ENCODE measurements at places on chromosomes 5 and 9.

GRCh38 chr5:18792145-18792544 is 1157.9 kb downstream of the TAF11L14 start:
- H3K27me3 ChIP-seq = no peaks in the 10 kb centered on the region
- DNase-seq = no peak
- H3K27ac ChIP-seq = no peak overlapping the region
- H3K36me3 ChIP-seq = no peaks in the 10 kb centered on the region
- H3K4me1 ChIP-seq = no peaks in the 10 kb centered on the region

DNA sequence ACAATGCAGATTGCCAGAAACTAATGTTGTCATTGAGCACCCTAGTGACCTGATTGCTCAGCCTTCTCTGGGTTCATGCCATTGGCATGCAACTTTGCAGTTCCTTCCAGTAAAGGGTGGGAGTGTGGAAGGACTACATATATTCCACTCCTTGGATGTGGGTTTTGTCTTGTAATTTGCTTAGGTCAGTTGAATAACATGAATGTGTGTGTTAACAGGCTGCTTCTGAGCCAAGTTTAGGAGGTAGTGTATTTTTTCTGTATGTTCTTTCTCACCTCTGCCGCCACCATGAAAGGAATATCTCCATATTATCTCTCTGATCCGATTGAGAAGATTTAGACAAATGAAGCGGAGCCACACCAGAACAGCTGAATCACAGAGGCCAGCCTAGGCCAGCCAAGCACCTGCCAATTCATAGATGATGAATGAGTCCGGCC is 1929.6 kb upstream of the CDH6 start:
- DNase-seq = no peak
- peaks cover 5% of the 10 kb centered on the region for H3K36me3 ChIP-seq
- H3K27ac ChIP-seq = no peak overlapping the region
- H3K27me3 ChIP-seq = no peaks in the 10 kb centered on the region
- H3K4me3 ChIP-seq = no peak overlapping the region

- H3K4me1 ChIP-seq = peaks cover 26% of the 10 kb centered on the region
- peak overlapping the region; percentile 96 for H3K27ac ChIP-seq
- no peak for DNase-seq
- H3K36me3 ChIP-seq = peaks cover 9% of the 10 kb centered on the region
- peak overlapping the region; percentile 96 for H3K4me3 ChIP-seq
Observed at GRCh38 chr9:136482046-136482792, 621 bp downstream of the SEC16A start.

DNA sequence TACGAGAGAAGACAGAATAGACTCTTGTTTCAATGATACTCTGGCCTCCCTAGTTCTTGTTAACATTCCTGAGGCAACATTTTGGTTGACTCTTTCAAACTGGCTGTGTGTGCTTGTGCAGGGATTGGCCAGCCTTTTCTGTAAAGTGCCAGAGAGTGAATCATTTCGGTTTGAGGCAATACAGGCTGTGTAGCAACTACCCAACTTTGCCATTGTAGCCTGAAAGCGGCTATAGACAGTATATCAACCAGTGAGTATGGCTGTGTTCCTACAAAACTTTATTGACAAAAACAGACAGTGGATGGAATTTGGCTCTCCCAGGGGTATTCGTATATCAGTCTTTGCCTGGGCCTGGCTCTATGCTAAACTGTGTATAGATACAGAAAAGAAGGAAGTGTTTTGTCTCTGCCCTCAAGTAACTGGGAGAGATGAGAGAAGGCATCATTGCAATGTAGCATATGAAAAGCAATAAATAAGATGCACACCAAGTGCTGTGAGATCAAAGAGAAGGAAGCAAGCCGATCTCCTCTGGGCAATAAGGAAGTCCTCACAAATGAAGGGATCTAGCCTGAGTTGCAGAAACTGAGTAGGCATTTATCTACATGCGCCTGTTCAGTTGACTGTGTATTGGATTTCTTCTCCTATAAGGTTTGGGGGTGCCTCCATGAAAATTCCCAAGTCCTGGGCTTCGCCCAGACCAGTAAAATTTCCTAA is 568.0 kb upstream of the KLF4 start:
- no peak overlapping the region for H3K4me3 ChIP-seq
- H3K27ac ChIP-seq = no peak overlapping the region
- H3K27me3 ChIP-seq = no peaks in the 10 kb centered on the region
- no peak for DNase-seq

- peaks cover 24% of the 10 kb centered on the region for H3K4me1 ChIP-seq
- DNase-seq = no peak
- H3K4me3 ChIP-seq = no peak overlapping the region
- no peak overlapping the region for H3K27ac ChIP-seq
- no peaks in the 10 kb centered on the region for H3K27me3 ChIP-seq
- H3K36me3 ChIP-seq = peaks cover 17% of the 10 kb centered on the region
Observed at GRCh38 chr5:159189310-159189709, 20.0 kb downstream of the RNF145 start.

- peaks cover 3% of the 10 kb centered on the region for H3K4me1 ChIP-seq
- H3K36me3 ChIP-seq = no peaks in the 10 kb centered on the region
- DNase-seq = no peak
- no peak overlapping the region for H3K4me3 ChIP-seq
- H3K27me3 ChIP-seq = peaks cover 3% of the 10 kb centered on the region
Observed at GRCh38 chr5:179143446-179143845, 83.3 kb downstream of the ZNF354C start.

DNA sequence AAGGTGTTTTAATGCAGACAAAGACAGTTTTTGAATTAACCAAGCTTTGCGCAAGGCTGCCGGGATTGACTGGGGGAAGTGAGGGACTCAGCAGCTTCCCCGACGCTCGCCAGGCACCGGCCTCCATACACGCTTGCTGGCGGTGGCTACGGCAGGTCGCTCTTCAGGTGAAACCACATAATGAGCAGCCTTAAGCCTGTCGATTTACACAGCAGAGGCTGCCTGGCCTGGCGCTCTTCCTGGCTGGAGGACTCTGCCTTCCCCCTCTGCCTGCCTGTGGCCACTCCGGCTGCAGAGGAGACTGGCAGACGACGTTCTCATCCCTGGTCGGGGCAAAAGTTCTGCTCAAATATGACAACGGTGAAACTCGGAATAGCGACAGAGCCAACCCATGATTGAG is 9.0 kb upstream of the NOTCH1 start:
- no peak overlapping the region for H3K27ac ChIP-seq
- no peak for DNase-seq
- H3K4me1 ChIP-seq = peaks cover 11% of the 10 kb centered on the region
- H3K4me3 ChIP-seq = no peak overlapping the region
- H3K36me3 ChIP-seq = no peaks in the 10 kb centered on the region
- H3K27me3 ChIP-seq = no peaks in the 10 kb centered on the region

DNA sequence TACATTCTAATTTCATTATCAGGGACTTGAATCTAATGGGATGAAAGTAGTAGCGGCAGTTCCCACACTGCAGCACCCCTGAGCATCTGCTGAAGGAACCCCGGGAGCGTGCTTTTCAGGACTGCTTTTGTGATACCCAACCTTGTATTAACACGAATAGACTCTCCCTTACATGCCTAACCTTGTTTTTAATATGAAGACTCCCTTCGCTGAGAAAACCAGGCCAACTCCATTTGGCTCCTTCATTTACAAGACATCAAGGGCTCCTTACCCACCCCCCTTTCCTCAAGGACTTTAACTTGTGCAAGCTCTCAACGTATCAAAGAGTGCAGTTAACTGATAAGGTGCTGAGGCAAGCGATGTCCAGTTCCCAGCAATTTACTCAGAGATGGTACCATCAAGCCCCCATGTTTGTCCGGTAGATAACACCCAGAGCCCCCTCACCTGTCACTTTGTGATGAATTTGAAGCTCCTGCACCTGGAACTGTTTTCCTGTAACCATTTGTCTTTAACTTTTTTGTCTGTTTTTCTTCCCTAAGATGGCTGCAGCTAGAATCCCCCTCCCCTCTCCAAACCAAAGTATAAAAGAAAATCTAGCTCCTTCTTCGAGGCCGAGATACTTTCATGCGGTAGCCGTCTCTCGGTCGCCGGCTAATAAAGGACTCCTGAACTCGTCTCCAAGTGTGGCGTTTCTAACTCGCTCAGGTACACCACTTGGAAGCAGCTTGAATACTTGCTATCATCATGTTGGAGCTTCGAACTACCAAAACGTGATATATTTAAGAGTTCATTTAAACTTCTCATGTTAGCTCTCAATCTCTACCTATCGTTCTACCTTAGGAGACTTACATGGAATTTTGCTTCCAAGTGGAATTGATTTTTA is 10.7 kb downstream of the HNRNPH1 start:
- H3K36me3 ChIP-seq = peaks cover 66% of the 10 kb centered on the region
- H3K27me3 ChIP-seq = no peaks in the 10 kb centered on the region
- no peak for DNase-seq
- peak overlapping the region; percentile 2 for H3K4me3 ChIP-seq
- H3K27ac ChIP-seq = peak overlapping the region; percentile 59

DNA sequence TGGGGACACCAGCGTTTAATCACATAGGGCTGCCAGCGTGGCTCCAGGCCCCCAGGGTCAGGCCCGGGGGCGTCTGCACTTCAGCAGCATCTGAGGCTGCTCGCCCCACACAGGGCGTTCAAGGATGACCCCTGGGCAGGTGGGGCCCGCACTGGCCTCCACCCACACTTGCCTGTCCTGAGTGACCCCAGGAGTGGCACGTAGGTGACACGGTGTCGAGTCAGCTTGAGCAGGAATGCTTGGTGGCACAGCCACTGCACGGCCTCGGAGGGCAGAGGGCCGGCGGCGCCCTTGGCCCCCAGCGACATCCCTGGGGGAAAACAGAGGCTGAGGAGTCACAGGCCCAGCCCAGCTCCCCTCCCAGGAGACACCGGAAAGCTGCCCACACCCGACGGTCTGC is 29.0 kb downstream of the SLC6A18 start:
- no peak overlapping the region for H3K4me3 ChIP-seq
- peaks cover 18% of the 10 kb centered on the region for H3K27me3 ChIP-seq
- DNase-seq = no peak
- H3K36me3 ChIP-seq = no peaks in the 10 kb centered on the region
- H3K4me1 ChIP-seq = peaks cover 6% of the 10 kb centered on the region

DNA sequence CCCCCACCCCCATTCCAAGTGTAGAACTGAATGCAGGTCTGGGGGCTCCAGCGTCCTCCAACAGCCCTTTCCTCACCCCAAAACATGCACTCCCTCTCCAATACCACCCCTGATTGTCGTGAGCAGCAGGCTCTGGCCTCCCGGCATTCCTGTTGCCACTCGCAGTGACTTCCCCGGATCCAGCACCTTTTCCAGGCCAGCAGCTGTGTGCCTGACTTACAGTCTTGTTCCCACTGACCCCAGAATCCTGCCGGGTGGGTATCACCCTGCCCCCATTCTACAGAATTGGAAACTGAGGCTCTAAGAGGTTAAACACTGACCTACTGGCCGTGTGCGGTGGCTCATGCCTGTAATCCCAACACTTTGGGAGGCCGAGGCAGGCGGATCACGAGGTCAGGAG is 127.2 kb downstream of the OLFM1 start:
- H3K4me3 ChIP-seq = no peak overlapping the region
- DNase-seq = peak; percentile 48

DNA sequence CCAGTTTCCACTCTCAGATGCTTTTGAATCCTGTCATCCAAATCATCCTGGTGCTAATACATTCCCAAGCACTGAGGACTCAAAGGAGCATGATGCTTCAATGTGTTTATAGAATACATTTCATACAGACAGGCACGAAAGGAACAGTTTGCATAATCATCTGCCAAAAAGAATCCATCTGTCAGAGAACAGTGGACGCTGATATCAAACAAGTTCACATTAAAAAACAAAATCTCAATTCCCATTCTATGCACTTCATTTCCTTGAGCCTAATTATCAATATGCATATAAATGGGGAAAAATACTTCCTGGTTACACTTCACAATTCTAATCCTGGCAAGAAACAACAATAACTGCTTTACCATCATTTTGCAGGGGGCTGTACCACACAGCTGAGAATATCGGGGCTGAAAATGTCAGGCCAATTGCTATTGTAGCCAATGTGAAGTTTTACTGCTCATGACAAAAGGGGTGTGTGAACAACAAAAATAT is 125.5 kb upstream of the FAM174A start:
- no peaks in the 10 kb centered on the region for H3K27me3 ChIP-seq
- DNase-seq = no peak
- H3K4me3 ChIP-seq = no peak overlapping the region

DNA sequence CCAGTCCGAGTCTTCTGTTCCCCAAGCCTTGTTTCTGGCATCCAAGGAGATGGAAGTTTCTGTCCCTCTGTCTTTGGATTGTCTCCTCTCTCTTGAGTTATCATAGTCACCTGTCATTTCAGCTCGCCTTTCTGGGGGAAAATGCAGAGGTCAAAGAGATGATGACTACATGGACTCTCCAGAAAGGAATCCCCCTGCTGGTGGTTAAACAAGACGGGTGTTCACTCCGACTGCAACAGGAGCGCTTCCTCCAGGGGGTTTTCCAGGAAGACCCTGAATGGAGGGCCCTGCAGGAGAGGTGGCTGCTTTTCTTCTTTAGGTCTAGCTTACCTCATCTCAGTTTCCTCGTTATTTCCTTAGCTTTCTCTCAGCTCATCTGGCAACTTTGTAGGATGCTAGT is 25.1 kb downstream of the ERAP2 start:
- H3K27me3 ChIP-seq = no peaks in the 10 kb centered on the region
- H3K4me3 ChIP-seq = peak overlapping the region; percentile 56
- peaks cover 62% of the 10 kb centered on the region for H3K4me1 ChIP-seq

DNA sequence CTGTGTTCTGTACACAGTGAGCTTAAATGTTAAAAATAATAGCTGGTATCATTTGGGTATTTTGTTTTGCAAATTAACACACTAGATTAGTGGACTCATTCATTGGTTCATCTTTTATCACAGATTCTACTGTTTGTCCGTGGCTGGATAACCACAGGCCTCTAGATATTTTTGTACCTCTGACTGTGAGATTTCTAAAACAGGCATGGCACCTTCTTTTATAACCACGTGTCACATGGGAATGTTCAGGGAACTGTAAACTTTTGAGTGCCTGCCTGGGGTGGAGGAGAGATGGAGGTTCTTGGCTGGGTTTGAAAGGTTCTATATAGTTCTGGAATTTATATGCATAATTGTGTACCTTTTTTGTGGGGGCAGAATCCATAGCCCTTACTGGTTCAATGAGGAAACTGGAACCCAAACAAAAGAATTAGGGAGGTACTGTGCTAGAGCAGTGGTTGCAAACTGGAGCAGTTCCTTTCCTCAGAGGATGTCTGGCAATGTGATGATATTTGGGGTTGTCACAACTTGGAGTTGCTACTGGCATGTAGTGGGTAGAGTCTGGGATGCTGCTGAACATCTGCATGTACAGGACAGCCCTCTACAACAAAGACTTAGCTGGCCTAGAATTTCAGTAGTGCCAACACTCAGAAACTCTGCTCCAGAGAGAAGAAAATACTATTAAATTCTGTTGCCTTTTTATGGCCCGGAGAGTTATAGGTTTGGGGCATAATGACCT is 16.9 kb downstream of the TLE4 start:
- DNase-seq = no peak
- H3K36me3 ChIP-seq = peaks cover 10% of the 10 kb centered on the region
- no peak overlapping the region for H3K4me3 ChIP-seq
- H3K4me1 ChIP-seq = peaks cover 58% of the 10 kb centered on the region

GRCh38 chr9:98916660-98917059 is 27.0 kb upstream of the COL15A1 start:
- no peak overlapping the region for H3K4me3 ChIP-seq
- no peak for DNase-seq
- no peak overlapping the region for H3K27ac ChIP-seq
- no peaks in the 10 kb centered on the region for H3K36me3 ChIP-seq

Measured in natural killer cell treated with Interleukin-12 subunit alpha and Interleukin-12 subunit beta and Interleukin-15 and Interleukin-18, amount 100 ng/mL, for 72 hours (primary cell).